Thymus (tissue), 14 donors: ENCODE measurements at places on chromosomes 5 and 9. TPM values are rescaled to one million over a fixed set of nuclear protein-coding genes. Genes with fewer than 3 reads are reported as not detected.
A peak's percentile ranks its signal among the peaks of the same experiment; 100 is the strongest.

DNA sequence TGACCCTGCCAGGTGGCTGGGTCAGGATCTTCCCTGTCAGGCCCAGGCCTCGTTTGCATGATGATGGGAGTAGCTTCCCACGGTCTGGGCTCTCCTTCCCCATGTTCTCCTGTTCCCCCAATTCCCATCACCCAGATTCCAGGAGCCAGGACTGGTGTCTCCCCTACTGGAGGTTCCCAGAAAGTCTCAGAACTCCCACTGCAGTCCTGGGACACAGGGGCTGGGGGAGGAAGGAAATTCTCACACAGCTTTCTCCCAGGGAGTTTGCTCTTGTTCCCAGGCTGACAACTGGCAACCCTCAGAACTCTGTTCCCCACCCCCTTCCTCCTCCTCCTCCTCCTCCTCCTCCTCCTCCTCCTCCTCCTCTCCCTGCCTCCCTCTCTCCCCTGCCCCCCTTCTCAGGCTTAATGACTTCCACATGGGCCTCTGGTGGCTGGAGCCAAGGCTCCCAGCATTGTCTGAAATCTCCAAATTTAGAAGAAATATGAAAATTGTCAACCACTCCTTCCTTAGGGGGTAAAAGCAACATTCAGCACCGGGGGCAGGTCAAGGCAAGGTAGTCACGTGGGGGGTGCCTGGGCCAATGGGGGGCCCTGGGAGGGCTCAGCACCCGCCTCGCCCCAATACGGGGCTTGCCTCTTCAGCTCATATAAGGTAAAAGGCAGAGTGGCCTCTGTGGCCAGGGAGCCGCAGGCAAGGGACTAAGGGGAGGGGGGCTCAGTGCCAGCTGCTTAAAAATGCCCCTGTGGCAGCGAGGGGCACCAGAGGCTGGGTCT, 27.3 kb upstream of the IL17B start:
- H3K27me3 ChIP-seq: no peaks in the 10 kb centered on the region
- H3K4me3 ChIP-seq: no peak overlapping the region
- H3K4me1 ChIP-seq: no peaks in the 10 kb centered on the region
- H3K36me3 ChIP-seq: no peaks in the 10 kb centered on the region

- no peak for DNase-seq
- H3K4me3 ChIP-seq: no peak overlapping the region
- no peaks in the 10 kb centered on the region for H3K4me1 ChIP-seq
- H3K27ac ChIP-seq: no peak overlapping the region
- H3K36me3 ChIP-seq: no peaks in the 10 kb centered on the region
- H3K27me3 ChIP-seq: no peaks in the 10 kb centered on the region
Measured at GRCh38 chr5:144487761-144488160, 317.1 kb downstream of the KCTD16 start.

DNA sequence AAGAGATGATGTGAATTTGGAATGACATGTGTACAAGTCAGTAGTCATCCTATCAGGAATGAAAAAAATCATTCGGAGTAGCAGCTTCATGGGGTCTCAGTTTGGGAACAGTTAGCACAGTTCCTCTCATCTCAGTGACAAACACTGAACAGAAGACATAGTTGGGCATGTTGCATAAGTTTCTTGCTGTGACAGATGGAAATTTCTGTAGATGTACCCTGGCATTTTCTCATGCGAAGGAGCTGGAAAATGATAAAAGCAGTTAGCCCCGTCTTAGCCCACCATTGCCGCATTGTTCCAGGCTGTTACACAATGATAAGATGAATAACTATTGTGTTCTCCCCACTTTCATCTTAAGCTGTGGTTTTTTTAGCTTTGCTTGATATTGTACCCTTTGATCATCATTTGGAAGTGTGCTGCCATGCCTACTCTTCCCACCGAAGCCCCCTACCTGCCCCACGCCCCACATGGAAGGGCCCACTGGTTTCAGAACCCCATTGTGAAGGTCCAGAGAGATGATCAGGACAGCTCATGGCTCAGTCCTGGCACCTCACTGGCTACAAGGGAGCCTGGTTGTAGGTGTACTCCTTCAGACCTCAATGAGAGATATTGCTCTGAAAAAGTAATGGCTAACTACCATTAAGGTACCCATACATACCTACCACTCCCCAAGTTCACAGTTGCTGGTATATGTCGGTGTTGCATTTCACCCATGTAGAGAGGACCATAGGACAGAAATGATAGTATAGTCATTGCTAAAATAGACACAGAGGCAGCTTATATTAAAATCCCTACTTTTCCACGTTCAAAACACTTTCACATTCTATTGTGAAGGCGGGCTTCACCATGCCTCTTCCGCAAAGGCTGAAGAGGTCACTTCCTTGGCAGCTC, 38.8 kb downstream of the SFXN1 start:
- no peak overlapping the region for H3K27ac ChIP-seq
- H3K4me1 ChIP-seq: peaks cover 11% of the 10 kb centered on the region
- DNase-seq: no peak
- no peaks in the 10 kb centered on the region for H3K27me3 ChIP-seq
- peaks cover 65% of the 10 kb centered on the region for H3K36me3 ChIP-seq

GRCh38 chr5:37132646-37133045, 116.5 kb downstream of the CPLANE1 start:
- no peak overlapping the region for H3K27ac ChIP-seq
- H3K4me3 ChIP-seq: no peak overlapping the region

PRUNE2 gene
- total RNA-seq: 3.4 TPM

MUSK gene
- 0.09 TPM for total RNA-seq

GRCh38 chr9:96519787-96520186, 69.8 kb downstream of the HABP4 start:
- H3K27ac ChIP-seq: no peak overlapping the region
- no peak for DNase-seq
- peaks cover 3% of the 10 kb centered on the region for H3K4me1 ChIP-seq
- H3K4me3 ChIP-seq: no peak overlapping the region

LCN15 gene
- 0.05 TPM for total RNA-seq

GRCh38 chr5:120604884-120605283, 140.8 kb downstream of the PRR16 start:
- H3K4me3 ChIP-seq: no peak overlapping the region
- no peaks in the 10 kb centered on the region for H3K4me1 ChIP-seq
- no peaks in the 10 kb centered on the region for H3K36me3 ChIP-seq
- no peak overlapping the region for H3K27ac ChIP-seq
- no peaks in the 10 kb centered on the region for H3K27me3 ChIP-seq
- DNase-seq: no peak

- peak within 1 kb of the TSS; percentile 5 for H3K27ac ChIP-seq
- H3K4me1 ChIP-seq: no peaks in the 10 kb centered on the region
- H3K4me3 ChIP-seq: peak within 1 kb of the TSS; percentile 36
Measured at GRCh38 chr5:178895615-178896571, at the start of gene ZFP2. TSS of gene ZFP2 (plus strand) at chr5:178895913. CDS start at chr5:178931314, 35,401 bp downstream.

DNA sequence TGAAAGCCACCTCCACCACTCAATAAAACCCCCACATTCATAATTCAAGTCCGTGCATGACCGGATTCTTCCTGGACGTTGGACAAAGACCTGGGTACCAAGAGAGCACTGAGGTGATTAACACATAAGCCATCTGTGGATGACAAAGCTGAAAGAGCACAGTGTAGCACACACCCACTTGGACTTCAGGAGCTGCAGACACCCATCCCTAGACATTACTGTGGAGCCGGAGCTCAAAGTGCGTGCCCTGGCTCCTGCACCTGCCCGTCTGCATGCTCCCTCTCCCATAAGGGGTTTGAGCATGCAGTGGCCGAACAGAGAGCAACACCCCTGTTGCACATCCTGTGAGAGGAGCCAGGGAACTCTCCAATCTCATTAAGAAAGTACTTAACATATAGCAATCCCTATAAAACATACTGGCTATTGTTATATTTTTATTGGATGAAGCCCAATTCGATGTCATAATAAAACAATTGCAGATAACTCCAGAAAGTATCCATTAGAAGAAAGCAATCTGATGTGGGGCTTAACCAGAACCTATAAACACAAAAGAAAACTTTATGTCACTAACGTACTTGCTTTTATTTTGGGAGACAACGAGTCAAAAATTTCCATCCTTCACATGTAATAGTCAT, 1174.2 kb upstream of the C9orf72 start:
- no peaks in the 10 kb centered on the region for H3K36me3 ChIP-seq
- H3K27me3 ChIP-seq: no peaks in the 10 kb centered on the region
- H3K27ac ChIP-seq: no peak overlapping the region
- H3K4me1 ChIP-seq: no peaks in the 10 kb centered on the region
- DNase-seq: no peak

ZNF169 gene
- total RNA-seq: 3.1 TPM

GRCh38 chr9:81564632-81565031, 124.7 kb downstream of the TLE1 start:
- no peaks in the 10 kb centered on the region for H3K27me3 ChIP-seq
- H3K4me3 ChIP-seq: no peak overlapping the region
- no peaks in the 10 kb centered on the region for H3K4me1 ChIP-seq
- no peaks in the 10 kb centered on the region for H3K36me3 ChIP-seq
- no peak for DNase-seq

GRCh38 chr5:307794-308579, 13.5 kb upstream of the AHRR start:
- DNase-seq: no peak
- H3K27ac ChIP-seq: no peak overlapping the region
- no peak overlapping the region for H3K4me3 ChIP-seq
- H3K27me3 ChIP-seq: no peaks in the 10 kb centered on the region
- H3K4me1 ChIP-seq: no peaks in the 10 kb centered on the region
- peaks cover 58% of the 10 kb centered on the region for H3K36me3 ChIP-seq

GRCh38 chr9:113659740-113660139, 196.2 kb downstream of the RGS3 start:
- peaks cover 3% of the 10 kb centered on the region for H3K27me3 ChIP-seq
- no peaks in the 10 kb centered on the region for H3K36me3 ChIP-seq
- DNase-seq: no peak
- H3K4me3 ChIP-seq: no peak overlapping the region

CDX1 gene
- total RNA-seq: 0.85 TPM

- DNase-seq: peak; percentile 1
- H3K27ac ChIP-seq: no peak within 1 kb of the TSS
- no peak within 1 kb of the TSS for H3K4me3 ChIP-seq
- H3K36me3 ChIP-seq: no peaks in the 10 kb centered on the region
Measured at GRCh38 chr5:45696206-45696836, at the start of gene HCN1. TSS of gene HCN1 (minus strand) at chr5:45696380.

- no peak for DNase-seq
- no peaks in the 10 kb centered on the region for H3K27me3 ChIP-seq
- peaks cover 47% of the 10 kb centered on the region for H3K4me1 ChIP-seq
- peak overlapping the region; percentile 30 for H3K27ac ChIP-seq
- H3K36me3 ChIP-seq: no peaks in the 10 kb centered on the region
Measured at GRCh38 chr5:10695759-10696543, 65.1 kb downstream of the DAP start.

DNA sequence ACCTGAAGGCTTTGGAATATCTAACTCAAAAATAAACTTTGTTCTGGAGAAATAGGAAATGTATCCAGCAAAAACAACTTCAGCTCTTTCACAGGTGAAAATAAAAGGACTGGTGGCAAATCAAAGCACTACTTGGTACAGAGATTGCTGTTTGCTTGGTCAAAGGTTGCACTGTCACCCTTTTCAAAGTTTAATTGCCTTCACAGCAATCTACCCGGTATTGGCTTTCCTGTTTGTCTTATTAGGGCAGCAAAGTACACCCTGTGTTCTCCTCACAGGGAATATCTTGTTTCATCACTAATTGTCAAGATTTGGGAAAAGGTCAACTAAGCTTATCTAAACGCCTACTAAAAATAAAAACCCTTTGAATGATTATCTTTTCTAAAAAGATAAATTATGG, 214.1 kb upstream of the ADCY2 start:
- no peak overlapping the region for H3K4me3 ChIP-seq
- no peak for DNase-seq
- H3K36me3 ChIP-seq: no peaks in the 10 kb centered on the region
- H3K27me3 ChIP-seq: no peaks in the 10 kb centered on the region
- no peak overlapping the region for H3K27ac ChIP-seq

DNA sequence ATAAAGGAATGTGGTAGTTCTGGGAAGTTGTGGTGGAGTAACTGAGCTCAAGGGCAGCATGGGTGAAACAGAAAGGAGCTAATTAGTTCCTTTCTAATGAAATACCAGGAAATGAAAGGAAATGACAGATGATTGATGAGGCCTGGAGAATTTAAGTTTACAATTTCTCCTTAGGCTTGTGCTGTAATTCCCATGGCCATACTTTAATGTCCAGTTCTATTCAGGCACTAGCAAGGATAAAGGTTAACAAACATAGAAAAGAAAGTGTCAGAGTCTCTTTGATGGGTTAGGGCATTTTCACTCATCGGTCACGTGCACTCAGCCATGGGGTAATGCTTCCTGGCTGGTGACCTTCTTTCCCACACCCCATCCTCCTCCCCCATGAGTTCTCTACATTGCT, 70.3 kb downstream of the CTSL start:
- no peaks in the 10 kb centered on the region for H3K4me1 ChIP-seq
- no peaks in the 10 kb centered on the region for H3K36me3 ChIP-seq
- no peak for DNase-seq

TMEM174 gene
- total RNA-seq: not detected

DNA sequence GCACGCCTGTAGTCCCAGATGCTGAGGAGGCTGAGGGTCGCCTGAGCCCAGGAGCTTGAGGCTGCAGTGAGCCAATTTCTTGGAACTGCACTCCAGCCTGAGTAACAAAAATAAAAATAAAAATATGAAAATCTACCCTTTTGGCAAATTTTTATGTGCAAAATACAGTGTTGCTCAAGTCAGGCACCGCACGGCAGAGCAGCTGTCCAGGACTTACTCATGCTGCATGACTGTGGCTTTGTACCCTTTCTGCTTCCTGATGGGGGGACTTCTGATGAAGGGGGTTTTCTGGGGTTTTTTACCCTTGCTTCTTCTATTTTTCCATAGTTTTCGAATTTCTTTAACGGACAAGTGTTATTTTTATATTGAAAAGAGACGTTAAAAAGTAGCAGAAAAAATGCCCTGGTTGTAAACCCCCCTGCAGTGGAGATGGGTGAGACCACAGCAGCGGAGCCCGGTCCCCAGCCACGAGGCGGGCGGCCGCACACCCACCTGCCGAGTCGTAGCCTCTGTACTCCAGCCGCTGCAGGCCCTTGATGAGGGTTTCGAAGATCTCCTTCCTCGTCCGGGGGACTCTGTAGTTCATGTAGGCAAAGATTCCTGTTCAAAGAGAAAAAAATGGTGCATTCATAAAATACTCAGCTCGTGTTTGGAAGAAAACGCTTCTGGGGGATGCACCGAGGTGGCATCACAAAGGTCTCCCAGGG, 15.0 kb downstream of the GFPT2 start:
- H3K27ac ChIP-seq: peak overlapping the region; percentile 26
- DNase-seq: no peak
- no peak overlapping the region for H3K4me3 ChIP-seq
- H3K27me3 ChIP-seq: peaks cover 23% of the 10 kb centered on the region
- H3K36me3 ChIP-seq: no peaks in the 10 kb centered on the region

DNA sequence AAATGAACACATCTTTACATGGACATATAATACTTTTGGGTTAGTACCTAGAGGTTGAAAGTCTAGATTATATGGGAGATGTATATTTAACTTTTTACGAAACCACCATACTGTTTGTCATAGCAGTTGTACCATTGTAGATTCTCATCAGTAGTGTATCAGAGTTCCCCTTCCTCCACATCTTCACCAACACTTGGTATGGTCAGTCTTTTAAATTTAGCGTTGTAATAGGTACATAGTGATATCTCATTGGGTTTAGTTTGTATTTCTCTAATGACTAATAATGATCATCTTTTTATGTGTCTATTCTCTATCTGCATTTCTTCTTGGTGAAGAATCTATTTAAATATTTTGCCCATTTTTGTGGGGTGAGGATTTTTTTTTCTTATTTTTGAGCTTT, 137.5 kb downstream of the NR3C1 start:
- H3K4me1 ChIP-seq: no peaks in the 10 kb centered on the region
- no peak overlapping the region for H3K27ac ChIP-seq
- DNase-seq: no peak
- H3K27me3 ChIP-seq: no peaks in the 10 kb centered on the region
